HFFc6 (cell line): ENCODE measurements at places on chromosomes 1 and 21. TPM values are rescaled to one million over a fixed set of nuclear protein-coding genes. Genes with fewer than 3 reads are reported as not detected.

HHIPL2 gene
- not detected in 3 replicates for total RNA-seq

PLPPR4 gene
- 0.37 and 0.65 TPM in 2 replicates for total RNA-seq

ARMH1 gene
- 0.14 to 0.29 TPM in 2 of 3 replicates, not detected in the other for total RNA-seq

IVL gene
- total RNA-seq: not detected in 3 replicates

IFI6 gene
- 15.0 to 17.7 TPM (median 16.4 TPM) in 3 replicates for total RNA-seq

SHE gene
- total RNA-seq: not detected in 3 replicates

GJA9 gene
- not detected in 3 replicates for total RNA-seq

PIGM gene
- total RNA-seq: 7.3 to 8.6 TPM (median 8.2 TPM) in 3 replicates

TMEM52 gene
- total RNA-seq: 0.25 to 0.56 TPM (median 0.27 TPM) in 3 replicates

DNA sequence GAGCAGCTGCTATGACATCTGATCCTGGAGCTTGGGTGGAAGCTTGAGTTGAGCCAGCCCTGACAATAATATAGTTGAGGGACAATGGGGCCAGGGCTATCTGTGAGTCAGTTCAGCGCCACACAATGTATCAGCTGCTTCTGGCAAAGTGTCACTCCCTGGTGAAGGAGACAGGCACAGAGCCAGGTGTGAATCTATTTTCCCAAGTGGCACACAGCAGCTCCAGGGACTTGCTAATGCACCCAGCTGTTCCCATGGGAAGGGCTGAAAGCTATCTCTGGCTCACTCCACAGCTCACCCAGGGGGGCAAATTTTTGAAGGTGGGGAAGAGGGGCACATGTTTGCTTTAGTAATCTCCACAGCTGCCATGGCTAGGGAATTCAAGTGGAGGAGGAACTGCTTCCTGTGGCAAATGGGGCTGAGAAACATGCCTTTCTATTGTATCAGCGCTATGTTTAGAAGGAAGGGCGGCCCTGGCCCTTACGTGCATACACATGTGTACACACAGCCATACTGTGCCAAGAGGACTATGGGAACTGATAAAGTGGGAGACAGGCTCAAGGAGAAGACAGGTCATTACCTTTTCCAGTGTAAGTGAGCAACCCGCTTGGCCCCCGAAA is 2.2 kb downstream of the CYB5R1 start:
- no peak for DNase-seq

- no peak for DNase-seq
Observed at GRCh38 chr1:7424352-7424890, 346.7 kb upstream of the VAMP3 start.

DNA sequence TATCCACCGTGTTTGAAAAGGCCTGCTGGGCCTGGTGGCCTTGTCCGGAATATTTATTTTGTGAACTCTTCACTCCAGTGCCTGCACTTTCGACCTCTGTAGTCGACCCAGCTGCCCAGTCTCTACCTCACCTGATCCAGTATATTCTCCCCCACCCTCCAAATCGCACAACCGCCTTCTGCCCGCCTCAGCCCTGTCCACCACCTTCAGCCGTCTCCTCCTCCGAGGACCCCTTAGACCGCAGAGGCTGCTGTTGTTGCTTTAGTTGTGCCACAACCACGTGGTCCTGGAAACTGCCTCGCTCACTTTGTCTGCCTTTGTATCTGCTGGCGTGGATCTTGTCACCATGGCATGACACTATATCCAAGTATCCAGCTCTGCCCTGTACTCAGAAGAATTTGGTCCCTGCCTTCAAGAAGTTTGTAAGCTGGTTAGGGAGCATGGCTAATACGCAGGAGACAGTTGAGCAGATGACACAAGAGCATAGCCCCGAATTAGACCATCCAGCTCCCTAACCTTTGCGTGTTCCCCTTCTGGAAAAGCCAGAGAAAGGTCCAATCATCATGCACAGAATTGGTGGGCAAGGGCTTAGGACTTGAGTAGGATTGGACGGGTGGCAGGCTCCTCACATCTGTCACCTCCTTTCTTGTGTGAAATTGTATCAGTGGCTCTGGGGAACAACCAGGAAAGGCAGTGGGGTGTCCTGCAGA is 1.5 kb downstream of the PHGDH start:
- peak; percentile 10 for DNase-seq

- no peak for DNase-seq
Observed at GRCh38 chr1:23555270-23555985, 3.9 kb downstream of the ID3 start.

- no peak for DNase-seq
Observed at GRCh38 chr1:119097380-119097779, 43.1 kb downstream of the WARS2 start.

DNA sequence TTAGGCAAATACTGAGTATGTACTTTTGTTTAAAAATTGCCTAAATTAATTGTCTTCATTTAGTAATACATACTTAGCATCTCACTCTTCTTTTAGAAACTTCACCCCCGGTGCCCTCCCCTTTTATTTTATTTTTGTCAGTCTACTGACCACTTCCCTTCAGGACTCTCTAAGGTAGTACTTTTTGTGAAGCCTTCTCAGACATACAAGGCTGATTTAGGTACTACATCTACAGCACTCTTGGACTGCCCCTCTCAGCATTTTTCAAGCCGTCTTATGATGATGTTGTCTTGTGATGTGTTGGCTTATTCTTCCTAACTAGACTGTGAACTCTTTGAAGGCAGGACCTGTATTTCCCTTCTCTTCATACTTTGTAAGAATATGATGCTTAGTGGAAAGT is 24.7 kb downstream of the RPS6KC1 start:
- no peak for DNase-seq

GRCh38 chr1:94417728-94417977 is 536 bp upstream of the ABCD3 start:
- no peak for DNase-seq

DNA sequence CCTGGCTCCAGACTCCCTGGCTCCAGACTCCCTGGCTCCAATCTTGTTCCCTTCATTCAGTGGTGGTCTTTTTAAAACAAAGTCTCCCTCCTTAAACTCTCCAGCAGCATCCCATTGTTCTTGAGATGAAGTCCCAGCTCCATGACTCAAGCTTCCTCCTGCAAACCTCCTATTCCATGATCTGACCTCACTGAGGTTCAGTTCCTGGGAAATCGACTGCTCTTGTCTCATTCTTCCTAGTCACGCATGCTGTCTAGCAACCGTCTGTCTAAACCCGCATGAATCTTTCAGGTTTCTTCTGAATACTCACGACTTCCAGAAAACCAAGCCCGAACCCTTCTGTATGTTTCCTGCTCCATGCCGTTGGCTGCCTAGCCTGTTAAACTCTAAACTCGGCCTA is 91.9 kb downstream of the RAVER2 start:
- DNase-seq: no peak

GRCh38 chr21:42213082-42213774 is 5.7 kb upstream of the ABCG1 start:
- no peak for DNase-seq

DNA sequence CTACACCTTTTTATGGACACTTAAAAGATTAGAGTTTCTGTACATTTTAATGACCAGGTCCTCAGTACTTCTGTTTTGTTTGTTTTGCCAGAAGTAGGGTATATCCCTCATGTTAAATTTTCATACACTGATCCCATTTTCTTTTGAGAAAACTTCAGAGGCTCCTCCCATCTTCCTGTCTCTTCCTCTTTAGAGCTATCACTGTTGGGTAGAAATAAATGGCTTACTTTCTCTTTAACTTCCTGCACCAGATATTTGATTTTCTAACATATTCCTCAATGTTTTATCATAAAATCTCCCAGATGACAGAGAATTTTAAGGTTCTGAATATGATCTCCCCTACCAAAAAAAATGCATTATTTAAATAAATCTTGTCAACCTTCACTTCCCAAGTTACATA is 23.4 kb downstream of the VAV3 start:
- no peak for DNase-seq
